ENCODE measurements at places on chromosomes 2 and 18.

- DNase-seq: no peak
Observed at GRCh38 chr2:106026271-106027190, 167.6 kb downstream of the UXS1 start.

- no peak for DNase-seq
Observed at GRCh38 chr2:14475994-14476393, 156.5 kb upstream of the LRATD1 start.

DNA sequence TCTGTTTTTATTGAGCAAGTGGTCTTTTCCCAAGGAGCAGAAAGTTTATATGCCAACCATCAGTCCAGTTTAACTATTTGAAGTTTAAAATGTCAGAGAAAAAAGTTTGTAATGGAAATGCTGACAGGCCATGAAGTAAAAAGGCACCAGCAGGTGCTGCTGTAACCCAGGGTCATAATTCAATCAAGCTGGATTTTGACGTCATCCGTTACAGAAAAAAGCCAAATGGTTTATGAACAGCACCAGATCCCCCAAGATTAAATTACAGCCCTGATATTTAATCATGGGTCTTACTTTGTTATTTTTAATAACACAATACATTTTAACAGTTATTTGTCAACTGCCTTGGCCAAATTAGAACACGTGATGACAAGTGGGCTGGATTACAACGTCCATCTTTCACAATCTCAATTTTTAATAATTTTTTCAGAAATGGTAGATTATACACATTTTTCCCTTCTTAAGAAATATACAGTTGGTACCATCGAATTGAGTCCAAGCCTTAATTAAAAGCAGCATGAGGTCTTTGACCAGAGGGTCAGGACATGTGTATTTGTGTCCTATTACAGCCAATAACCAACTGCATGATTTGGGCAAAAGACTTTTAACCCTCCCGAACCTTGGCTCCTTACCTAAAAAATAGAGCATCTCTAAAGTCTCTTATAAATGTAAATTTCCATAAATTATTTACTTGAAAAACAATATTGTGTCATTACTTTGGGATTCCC lies 10.0 kb downstream of the TCF4 start:
- no peak for DNase-seq

GRCh38 chr2:101405351-101405899 lies 18.1 kb upstream of the CREG2 start:
- no peak for DNase-seq

- no peak for DNase-seq
Observed at GRCh38 chr2:207953354-207953753, 72.0 kb downstream of the PLEKHM3 start.

GRCh38 chr18:74914052-74914591 lies 294.8 kb downstream of the PTGR3 start:
- DNase-seq: no peak

DNA sequence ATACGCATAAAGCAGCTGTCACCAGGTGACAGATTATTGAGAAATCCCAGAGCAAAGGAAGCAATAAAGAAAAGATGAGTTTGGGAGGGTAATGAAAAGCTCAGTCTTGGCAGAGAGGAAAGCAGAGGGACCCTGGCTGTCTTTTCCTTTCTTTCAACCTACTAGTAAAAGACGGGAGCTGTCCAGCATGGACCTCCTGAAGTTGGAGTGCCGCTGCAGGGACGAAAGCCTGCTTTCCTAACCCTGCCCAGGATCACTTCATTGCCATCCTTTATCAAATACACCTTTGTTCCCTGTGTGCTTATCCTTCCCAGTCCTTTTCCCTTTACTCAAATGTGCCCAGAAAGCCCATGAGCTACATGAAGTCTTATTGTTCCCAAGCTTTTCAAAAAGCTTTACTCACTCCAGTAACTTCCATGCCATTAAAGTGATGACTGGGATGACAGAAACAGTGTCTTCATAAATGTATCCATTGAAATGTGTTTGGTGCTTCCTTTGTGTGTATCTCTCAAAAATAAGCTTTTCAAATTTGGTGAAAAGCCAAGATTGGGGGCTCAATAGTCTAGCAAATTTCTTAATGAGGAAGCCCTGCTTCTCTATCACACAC lies 3.7 kb upstream of the SPR start:
- DNase-seq: no peak

GRCh38 chr2:47558768-47559684 lies 156.1 kb downstream of the MSH2 start:
- DNase-seq: no peak

DNA sequence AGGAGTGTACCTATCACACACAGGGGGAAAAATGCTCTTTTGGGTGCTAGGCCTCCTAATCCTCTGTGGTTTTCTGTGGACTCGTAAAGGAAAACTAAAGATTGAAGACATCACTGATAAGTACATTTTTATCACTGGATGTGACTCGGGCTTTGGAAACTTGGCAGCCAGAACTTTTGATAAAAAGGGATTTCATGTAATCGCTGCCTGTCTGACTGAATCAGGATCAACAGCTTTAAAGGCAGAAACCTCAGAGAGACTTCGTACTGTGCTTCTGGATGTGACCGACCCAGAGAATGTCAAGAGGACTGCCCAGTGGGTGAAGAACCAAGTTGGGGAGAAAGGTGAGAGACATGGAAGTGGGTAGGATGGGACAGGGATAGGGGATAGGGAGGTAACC lies 12.2 kb downstream of the DHRS9 start:
- no peak for DNase-seq

- DNase-seq: no peak
Observed at GRCh38 chr2:70757966-70758365, 10.0 kb downstream of the ADD2 start.

DNA sequence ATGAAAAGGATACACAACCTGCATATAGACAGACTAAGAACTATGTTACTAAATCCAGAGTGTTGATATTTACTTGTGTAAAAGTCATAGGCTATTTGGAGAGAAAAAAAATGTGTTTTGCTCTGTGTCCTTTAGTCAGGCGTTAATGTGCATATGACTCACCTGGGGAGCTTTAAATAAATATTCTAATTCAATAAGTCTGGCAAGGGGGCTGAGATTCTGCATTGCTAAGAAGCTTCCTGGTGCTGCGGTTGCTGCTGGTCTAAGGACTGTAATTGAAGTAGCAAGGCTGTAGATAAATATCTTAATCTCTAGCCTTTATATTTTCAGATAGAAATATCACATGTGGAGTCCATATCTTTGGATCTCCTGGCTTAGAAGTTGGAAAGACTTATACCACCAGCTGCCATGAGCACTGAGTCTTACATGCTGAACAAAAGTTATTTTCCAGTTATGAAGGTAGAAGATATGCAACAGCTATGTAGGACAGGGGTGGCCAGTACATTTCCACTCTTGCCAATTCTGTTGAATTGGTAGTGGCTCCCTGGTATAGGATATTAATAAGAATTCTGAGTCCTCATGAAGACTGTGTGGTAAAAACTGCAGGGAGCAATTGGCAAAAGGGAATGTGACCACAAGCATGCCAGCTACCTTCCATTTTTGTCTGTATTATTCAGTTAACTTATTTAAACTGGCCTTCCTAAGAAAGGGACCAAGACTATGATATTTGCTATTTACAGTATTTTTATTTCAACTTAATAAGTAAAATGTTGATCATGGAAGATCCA lies 4.8 kb downstream of the SPAG16 start:
- DNase-seq: no peak

GRCh38 chr2:194686569-194686968 lies 970.5 kb upstream of the SLC39A10 start:
- no peak for DNase-seq

DNA sequence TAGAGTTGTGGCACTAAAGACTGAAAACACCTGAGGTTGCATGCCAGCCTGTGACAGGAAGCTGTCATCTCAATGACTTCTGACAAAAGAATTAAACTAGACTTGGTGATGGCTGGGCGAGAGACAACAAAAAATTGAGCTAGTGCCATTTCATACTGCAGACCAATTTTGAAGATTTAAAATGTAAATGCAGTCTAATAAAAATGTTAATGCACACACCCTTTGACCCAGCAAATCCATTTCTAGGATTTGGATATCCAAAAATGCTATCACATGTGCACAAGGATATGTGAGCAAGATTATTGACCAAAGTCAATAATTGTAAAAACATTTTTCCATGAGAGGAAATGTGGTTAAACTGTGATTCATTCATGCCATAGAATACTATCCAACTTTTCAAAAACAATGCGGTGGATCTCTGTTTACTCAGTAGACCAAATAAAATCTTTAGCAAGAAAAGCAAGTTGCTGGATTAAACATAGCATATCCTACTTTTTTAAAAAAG lies 5.6 kb downstream of the FBXO36 start:
- DNase-seq: no peak

- DNase-seq: no peak
Observed at GRCh38 chr2:44181648-44182047, 13.0 kb downstream of the PPM1B start.

DNA sequence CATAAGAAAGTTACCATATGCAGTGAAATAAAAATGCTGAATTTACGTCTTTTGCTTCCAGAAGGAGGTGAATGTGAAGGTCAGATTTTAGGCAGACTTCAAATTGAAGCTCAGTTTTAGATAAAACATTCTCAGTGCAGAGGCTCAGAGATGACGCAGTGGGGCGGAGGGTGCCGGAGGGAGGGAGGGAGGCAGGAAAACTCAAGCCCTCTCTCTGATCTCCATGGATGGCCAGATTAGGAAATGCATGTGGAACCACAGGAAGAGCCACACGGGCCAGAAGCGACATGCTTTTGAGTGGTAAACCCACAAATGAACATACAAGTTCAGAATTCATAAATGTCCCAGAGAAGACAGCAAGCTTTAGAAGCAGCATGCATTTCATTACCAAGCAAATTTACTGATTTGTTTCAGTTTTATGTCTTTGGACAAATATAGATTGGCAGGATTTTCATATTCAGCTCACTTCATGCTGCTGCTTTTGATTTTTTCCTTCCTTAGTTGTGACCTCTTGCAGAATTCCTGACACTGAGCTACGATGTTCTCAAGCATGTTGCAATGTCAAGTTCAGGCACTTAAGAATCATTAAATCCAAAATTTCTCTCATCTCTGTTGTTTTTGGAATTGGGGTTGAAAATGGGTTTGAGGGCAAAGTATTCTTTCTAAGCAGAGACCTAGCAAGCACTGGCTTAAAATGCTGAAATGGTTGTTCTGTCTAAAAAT lies 29.7 kb upstream of the APCDD1 start:
- DNase-seq: no peak

GRCh38 chr18:27778925-27779324 lies 398.0 kb downstream of the CDH2 start:
- DNase-seq: no peak

- no peak for DNase-seq
Observed at GRCh38 chr2:111176867-111177266, 56.2 kb downstream of the BCL2L11 start.

DNA sequence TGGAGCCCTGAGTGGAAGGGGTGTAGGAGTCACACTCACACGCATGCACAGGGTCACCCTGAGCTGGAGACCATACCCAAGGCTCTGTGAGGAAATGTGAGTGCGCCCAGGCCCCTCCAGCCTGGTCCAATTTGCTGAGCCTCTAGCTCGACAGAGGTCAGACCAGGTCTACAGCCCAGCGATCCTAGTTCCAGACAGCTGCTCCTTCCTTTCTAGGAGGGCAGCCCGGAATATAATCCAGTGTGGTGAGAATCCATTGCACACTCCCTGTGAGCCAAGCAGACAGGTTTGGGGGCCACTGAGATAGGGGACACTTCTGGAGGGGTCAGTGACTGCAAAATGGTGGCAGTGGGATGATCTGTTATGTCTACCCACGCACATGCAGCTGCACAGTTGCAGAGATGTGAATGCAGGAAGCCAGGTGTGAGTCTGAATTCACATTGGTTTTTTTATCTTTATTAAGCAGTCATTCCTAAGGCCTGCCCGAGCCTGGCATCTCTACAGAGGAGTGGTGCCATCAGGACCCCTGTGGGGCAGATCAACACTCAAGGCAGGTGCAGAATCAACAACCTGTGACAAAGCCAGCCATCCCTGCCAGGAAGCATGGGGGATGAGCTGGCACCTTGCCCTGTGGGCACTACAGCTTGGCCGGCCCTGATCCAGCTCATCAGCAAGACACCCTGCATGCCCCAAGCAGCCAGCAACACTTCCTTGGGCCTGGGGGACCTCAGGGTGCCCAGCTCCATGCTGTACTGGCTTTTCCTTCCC lies at the start of gene GPR148:
GPR148 (plus strand) TSS at position 522 of the 768 bp plus-strand sequence; CDS start at position 604, 82 bp downstream.
- no peak for DNase-seq

DNA sequence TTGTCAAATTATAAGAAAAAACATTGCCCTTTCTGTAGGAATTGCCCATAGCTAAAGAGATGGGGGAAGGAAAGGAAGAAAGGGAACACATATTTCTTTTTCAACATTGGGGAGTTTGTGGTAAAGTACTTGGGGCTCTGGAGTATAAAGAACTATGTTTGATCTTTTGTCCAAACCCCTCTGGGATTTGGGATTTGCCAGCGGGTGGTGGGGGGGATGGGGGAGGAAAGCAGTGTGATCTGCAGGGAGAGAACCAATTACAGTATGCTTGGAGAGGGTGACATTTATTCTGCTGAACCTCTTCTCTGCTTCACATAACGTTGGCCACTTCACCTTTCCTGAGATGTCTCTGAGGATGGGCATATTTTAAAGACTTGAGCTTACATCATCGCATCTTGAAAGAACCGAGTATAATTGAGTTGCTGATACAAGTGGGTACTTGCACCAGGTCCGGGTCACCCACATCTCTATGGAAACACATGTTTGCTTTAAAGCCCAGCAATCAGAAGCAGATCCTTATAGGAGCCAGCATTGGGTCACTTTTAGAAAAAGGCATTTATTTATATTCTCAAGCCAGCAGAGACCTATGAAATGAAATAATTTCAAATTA lies 73.1 kb downstream of the SPATS2L start:
- DNase-seq: no peak

DNA sequence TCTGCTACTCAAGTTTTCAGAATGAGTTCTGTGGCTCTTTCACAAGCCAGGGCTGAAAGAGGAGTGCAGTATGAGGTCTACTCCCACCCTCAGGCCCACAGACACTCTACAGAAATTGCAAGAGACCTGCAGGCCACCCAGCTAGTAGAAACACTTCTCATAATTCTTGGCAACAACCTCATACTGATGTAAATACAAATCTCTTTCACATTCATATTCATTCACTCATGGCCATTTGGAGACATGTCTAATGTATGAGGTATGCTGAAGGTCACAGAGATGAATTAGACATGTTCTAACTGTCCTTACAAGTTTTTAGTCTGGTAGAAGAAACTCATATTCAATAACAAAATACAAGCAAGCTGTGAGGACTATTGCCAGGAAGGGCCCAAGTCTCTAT lies 83.8 kb upstream of the KLHL29 start:
- DNase-seq: no peak

GRCh38 chr18:49431165-49431962 lies 29.1 kb downstream of the DYM start:
- DNase-seq: no peak

DNA sequence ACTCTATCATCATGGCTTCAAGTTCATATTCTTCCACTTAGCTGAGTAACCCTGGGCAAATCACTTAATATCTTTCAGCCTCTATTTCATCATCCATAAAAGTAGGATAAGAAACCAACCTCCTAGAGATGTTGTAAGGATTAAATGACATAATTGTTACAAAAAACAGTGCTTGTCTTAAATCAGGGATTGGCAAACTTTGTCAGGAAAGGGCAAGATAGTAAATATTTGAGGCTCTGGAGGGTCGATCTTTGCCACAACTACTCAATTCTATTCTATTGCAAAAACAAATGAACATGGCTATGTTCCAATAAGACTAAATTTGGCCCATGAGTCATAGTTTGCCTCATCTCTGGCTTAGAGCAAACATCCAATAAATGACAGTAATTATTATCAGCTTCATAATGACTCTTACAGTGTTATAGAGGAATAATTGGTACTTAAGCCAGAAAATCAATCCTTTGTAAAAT lies 184.7 kb downstream of the SATB2 start:
- DNase-seq: no peak

- no peak for DNase-seq
Observed at GRCh38 chr2:202643012-202643858, 8.5 kb downstream of the FAM117B start.
